ENCODE measurements at places on chromosomes 7 and 10.

DNA sequence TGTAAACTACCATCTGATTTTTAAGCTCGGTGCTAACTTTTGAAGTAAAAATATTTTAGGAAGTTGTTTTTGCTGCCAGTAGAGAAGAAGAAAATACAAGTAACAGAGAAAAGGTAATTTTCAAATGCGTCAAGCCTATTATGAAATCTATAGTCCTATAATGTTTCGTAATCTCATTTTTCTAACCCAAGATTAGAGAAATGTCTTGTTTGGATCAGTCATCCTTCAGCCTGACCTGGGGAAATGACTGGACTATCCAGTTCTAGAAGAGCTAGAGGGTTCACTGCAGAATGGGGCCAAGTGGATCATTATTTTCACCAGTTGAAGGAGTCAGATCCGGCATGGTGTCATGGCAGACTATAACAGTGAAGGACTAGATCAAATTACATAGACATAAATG is 62.7 kb upstream of the FGL2 start:
- DNase-seq: no peak

DNA sequence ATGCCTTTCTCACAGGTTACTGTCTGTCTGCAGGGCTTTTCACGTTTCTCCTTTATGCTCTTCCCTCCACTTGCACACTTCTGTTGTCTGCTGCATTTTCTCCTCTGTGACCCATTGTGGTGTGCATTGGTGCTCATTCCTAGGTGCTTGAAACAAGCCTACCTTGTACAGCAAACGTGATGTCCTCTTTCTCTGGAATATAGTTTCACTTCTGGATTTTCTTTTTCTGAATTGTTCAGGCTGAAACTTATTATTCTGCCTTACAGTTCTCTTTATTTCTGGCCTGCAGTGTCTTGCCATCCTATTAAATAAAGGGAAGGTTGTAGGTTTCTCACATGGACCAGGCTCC is 128.8 kb upstream of the SAMD8 start:
- no peak for DNase-seq

DNA sequence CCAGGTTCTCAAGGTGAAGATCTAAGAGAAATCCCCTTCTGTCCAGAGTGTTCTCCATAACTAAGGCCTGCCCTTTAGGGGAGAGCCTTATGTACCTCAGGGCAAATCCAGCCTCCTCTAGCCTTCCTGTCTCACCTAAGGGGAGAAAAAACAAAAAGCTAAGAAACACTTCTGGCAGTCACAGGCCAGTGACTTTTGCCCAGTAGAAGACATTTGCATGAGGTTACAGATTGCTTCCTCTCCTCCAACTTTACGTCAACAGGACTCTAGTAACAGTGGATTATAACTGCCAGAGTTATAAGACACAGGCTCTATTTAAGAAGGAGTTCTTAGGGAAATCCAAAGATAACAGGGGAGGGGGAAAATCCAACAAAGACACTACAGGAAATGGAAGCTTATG is 15.9 kb upstream of the FAM241B start:
- DNase-seq: no peak

- DNase-seq: no peak
Observed at GRCh38 chr7:151094675-151095074, 8.4 kb downstream of the AGAP3 start.

- DNase-seq: no peak
Observed at GRCh38 chr10:69685426-69685801, 55.4 kb downstream of the FAM241B start.

- DNase-seq: no peak
Observed at GRCh38 chr10:133033742-133034048, 54.0 kb upstream of the ADGRA1 start.

GRCh38 chr7:19121977-19122588 is 4.6 kb upstream of the TWIST1 start:
- no peak for DNase-seq

DNA sequence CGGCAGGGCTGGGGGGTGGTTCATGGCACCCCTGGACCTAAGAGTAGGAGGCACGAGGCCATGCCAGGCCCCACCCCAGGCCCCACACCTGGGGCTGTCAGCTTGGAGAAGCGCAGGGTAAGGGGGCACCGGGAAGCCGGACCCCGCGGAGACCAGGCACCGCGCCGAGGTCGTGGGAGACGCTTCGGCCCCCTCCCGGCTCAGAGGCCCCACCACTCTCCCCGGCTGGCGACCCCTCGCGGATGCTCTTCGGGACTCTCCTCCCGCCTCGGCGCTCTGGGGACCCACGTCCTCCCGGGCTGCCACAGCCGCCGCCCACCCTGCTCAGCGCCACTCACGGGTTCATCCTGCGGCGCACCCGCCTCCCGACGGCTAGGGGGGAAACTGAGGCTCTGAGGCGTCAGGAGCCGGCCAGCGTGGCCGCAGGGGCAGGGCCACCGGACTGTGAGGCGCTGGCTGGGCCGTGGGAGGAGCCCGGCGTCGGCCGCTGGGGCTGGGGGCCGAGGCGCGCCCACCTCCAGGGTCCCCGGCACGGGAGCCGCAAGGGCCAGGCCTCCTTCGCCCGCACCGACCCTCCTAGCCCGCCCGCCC is 25.9 kb downstream of the PDGFA start:
- no peak for DNase-seq

All from stimulated activated CD4-positive, alpha-beta T cell treated with anti-CD3 and anti-CD28 coated beads, Interleukin-1b, Interleukin-23, amount 100 ng/mL, for 48 hours (primary cell).